ENCODE measurements at places on chromosomes 11 and 22.
A peak's percentile ranks its signal among the peaks of the same experiment; 100 is the strongest.

GRCh38 chr11:34290926-34291325 lies 66.9 kb downstream of the ABTB2 start:
- no peak for DNase-seq

- DNase-seq, result no peak
Observed at GRCh38 chr22:17634696-17635095, 3.9 kb upstream of the BCL2L13 start.

GRCh38 chr11:118610773-118611432 lies 3.5 kb downstream of the PHLDB1 start:
- peak; percentile 72 for DNase-seq

DNA sequence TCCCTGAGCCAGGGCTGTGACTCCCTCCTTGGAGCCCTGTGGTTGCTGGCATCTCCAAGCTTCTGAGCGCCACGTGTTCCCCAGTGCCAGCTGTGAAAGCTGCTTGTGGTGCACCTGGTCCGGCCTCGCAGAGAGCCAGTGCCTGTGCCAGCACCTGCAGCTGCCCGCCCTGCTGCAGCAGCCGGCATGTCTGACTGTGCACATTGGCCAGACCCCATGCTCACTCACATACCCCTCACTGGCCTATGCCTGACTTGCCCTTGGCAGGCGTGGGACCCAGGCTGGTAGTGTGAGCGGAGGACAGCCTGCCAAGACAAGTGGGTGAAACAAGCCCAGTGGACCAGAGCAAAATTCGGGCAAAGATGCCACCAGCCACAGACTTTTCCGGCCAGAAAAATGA lies 9.8 kb downstream of the MRPL48 start:
- no peak for DNase-seq

DNA sequence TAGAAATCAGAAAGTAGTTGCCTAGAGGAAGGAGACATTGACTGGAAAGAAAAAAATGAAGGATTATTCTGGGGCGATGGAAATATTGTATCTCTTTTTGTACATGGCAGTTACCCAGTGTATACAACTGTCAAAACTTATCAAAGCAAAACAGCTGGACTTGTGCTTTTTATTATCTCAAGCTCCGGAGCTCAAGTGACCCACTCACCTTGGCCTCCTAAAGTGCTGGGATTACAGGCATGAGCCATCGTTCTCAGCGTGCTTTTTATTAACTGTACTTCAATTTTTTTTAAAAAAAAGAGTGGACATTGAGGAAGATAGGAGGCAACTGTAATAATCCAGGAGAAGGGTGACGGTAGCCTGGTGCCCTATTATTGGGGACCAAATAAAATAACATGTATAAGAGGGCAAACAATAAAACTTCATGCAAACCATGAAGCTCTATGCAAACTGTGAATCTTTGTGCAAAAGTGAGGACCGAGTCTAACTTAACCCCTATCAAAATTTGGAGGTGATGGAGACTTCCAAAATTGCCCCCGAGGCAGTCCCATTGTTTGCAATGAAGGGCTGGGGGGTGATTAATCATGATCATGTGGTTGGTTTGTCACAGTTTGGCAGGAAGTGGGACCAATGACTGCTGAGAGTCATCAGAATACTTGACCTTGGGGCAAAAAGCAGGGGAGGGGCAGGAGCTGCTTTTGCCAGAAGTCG lies 23.5 kb downstream of the FZD4 start:
- no peak for DNase-seq
